ENCODE measurements at places on chromosomes 3 and 15.

GRCh38 chr3:163056874-163057497 lies 1560.4 kb downstream of the OTOL1 start:
- DNase-seq = no peak

DNA sequence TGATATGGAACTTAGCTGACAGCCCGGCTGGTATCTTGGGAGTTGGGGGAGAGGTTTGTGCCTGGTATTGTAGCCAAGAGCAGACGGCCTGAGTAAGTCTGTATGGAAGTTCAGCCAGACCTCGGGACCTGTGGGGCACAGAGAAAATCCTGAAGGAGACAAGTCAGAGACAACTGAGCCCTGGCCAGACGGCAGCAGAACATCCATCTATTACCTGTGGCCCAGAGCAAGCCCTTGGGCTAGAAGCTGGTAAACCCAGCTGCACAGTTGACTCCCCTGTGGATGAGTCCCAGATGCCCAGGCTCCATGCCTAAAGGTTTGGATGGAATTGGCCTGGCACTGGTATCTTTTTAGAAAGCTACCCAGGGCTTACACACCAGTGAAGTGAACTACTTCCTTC lies 70.4 kb upstream of the DLG1 start:
- no peak for DNase-seq

- no peak for DNase-seq
These were observed 7.9 kb upstream of the RARB start for GRCh38 chr3:25420147-25420546.

GRCh38 chr15:63089260-63090043 lies 32.2 kb upstream of the LACTB start:
- no peak for DNase-seq

DNA sequence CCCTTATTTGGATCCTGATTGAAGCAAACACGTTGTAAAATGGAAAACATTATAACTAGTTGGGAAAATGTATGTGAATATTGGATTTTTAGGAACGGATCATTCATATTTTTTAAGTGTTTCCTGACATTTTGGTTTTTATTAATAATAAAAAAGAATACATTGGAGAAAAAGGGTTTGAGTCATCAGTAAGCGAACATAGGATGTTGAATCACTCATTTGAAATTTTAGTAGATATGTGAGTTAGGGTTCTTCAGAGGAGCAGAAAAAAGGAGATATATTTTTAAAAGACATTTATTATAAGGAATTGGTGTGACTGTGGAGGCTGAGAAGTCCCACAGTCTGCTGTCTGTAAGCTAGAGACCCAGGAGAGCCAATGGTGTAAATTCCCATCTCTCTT lies 258.5 kb downstream of the PTPRG start:
- no peak for DNase-seq

DNA sequence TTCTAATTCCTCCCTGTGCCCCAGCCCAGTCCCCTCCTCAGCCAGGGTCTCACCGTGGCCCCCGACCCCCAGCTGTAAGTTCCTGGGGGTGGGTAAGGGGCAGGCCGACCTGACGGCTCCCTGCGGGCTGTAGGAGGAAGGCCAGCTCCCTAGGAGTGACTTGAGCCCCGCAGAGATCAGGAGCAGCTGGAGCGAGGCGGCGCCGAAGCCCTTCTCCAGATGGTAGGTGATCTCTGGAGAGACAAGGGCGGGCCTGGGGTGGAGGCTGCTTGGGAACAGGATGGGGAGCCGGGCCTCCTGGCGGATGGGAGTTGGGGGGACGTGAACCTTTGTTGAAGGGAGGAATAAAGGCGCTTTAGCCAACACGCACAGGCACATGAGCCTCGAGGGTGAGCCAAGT lies 4.2 kb downstream of the SLC28A1 start:
- no peak for DNase-seq
